NCI-H69 (cell line): ENCODE measurements at places on chromosomes 16 and 17.

- peak; percentile 39 for DNase-seq
Measured at GRCh38 chr17:74417178-74418045, 14.5 kb upstream of the GPRC5C start.

GRCh38 chr17:42288803-42289610, 709 bp downstream of the STAT5A start:
- DNase-seq: no peak

DNA sequence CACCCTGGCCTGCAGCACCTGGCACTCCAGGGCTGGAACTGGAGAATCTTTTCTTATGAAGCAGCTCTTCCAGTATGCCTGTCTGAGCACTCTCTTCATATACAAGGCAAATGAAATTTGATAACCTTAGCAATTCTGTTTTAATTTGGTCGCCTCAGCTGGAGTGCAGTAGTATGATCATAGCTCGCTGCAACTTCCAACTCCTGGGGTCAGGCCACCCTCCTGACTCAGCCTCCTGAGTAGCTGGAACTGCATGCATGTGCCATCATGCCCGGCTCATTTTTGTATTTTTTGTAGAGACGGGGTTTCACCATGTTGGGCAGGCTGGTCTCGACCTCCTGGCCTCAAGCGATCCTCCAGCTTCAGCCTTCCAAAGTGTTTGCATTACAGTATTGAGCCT, 140.8 kb upstream of the CHMP6 start:
- DNase-seq: peak; percentile 87

GRCh38 chr17:76657505-76658241, 14.1 kb upstream of the ST6GALNAC1 start:
- DNase-seq: peak; percentile 50

DNA sequence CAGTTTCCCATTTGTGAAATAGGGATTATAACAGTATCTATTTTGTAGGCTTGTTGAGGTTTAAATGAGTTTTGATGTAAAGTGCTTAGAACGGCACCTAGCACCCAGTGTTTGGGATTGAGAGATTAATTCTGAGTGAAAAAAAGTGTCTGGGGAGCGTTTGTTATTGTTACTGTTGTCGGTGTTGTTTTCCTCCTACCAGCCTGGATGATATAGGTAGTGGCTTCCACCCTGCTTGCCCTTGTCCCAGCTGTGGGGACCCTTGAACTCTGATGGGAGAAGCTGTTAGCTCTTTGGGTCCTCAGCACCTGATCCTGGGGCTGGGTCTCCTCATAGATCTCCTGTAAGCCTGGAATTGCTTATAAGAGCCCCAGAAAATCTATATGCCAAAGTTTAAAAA, 4.9 kb downstream of the FMNL1 start:
- DNase-seq: no peak

DNA sequence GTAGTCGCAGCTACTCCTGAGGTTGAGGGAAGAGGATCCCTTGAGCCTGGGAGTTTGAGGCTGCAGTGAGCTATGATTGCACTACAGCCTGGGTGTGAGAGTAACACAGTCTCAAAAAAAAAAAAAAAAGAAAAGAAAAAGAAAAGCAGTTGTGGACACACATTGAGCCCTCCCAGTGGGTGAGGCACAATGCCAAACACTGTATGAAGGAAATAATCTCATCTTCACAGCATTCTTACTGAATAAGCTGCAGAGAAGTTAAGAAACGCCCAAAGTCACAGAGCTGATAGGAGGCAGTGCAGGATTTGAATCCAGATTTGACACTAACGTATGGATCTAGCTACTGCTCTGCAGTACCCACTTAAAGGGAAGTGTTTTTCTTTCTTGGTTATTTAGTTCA, 5.9 kb upstream of the LYZL6 start:
- DNase-seq: no peak

DNA sequence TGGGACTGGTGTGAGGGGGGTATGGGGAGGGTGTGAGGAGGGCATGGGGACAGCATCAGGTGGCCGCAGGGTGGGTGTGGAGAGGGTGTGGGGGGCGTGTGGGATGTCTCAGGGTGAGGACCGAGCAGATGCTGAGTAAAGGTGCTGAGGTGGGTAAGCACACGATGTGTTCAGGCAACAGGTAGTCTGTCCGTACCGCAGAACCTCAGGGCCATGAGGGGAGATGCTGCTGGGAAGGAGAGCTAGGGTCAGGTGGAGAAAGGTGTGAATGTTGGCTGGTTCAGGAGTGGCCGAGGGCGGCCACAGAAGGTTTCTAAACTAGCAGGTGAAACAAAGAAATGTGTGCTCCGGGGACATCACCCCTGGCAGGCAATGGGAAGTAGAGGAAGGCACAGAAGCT, 80.0 kb upstream of the CDH5 start:
- DNase-seq: no peak

DNA sequence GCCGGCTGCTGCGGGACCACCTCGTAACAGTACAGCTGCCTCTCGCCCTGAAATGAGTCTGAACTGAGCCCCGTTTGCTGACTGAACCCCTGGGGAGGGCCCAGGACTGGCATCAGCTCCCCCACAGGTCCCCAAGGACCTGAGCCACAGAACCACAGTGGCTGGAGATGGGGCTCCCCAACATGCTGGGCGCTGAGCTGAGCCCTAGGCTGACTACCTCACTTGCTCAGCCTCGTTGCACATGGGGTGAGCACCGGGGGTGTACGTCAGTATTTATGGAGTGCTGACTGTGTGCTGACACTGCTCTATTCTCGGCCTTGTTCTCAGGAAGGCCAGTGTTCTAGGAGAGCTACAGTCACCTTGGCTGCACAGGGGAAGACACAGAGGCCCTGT, 6.6 kb upstream of the VASN start:
- DNase-seq: no peak

GRCh38 chr16:85389679-85390470, 223.2 kb upstream of the GSE1 start:
- no peak for DNase-seq

DNA sequence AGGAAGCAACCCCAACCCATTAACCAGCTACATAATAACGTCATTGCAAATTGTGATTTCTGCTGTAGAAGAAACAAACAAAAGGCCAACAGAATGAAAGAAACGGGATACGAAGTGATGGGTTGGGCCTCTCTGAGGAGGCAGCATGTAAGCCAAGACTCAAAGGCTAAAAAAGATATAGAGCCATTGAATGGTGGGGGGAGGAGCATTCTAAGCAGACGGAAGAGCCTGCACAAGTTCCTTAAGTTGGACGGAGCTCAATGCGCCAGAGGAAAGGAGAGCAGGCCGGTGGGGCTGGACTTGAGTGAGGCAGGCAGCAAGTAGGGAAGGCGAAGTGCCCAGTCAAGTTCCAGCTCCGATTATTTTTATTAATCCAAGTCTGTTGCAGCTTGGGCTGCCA, 160.3 kb downstream of the SHISA9 start:
- DNase-seq: no peak

- DNase-seq: no peak
Measured at GRCh38 chr17:50505591-50506130, 2.6 kb upstream of the MYCBPAP start.

DNA sequence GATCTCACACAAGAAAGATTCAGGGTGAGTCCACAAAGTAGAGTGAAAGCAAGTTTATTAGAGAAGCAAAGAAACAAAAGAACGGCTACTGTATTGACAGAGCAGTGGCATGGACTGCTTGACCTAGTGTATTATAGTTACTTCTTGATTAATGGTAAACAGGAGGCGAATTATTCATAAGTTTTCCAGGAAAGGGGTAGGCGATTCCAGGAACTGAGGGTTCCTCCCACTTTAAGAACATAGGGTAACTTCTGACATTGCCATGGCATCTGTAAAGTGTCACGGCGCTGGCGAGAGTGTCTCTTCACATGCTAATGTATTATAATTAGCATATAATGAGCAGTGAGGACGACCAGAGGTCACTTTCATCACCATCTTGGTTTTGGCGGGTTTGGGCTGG, 93.2 kb downstream of the CACNG3 start:
- no peak for DNase-seq

DNA sequence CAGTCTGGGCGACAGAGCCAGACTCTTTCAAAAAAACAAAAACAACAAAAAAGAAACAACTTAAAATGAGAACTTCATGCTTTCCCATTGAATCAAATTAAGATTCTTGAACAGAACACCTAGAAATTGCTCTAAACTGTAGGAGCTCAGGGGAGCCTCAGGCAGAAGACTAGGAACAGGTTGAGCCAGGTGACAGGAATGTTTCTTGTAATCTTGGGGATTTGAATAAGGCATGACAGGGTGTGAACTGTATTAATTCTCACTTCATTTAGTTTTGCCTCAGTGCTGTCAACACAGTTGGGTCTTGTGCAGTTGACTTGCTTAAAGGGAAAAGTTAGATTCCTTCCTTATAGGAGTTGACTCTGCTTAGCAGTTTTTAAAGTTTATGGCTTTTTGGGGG, 27.8 kb downstream of the SOCS7 start:
- DNase-seq: no peak

DNA sequence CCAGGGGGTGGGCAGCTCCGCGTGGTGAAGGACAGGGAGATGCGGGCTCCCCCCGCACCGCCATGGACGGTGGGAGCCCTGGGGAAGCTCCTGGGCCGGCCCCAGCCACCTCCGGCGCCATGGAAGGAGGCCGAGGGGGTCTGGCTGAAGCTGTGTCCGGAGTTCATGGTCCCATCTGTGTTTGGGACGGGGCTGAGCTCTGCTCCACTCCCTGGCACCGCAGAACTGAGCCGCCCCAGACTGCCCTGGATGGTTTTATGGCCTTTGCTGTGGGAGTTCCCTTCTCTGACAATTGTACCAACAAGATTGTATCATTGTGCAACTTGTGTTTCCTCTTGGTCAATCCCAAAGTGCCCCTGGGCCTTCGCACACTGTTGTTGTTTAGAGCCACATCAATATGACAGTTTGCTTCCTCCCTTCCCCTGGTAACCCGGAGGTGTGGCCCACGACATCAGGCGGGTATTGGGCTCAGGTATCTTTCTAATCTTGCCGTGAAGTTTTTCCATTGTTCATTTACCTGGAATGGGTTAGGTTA, 942 bp downstream of the KRT23 start:
- no peak for DNase-seq

DNA sequence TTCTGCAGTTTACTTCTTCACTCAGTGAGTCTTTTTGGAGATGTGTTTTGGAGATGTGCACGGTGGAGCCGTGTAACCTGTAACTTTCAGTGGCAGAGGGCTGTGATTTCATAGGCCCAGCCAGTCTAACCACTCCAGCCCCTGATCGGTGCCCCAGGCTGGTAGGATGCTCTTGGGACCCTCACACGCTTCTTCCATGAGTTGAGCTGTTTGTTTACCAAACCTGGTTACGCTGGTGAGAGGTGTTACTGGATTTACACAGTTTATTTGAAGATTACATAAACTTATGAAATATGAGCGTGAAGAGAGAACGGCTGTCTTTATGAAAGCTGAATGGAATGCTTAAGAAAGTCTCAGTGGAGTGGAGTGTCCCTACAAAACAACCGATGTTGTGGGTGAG, 96.7 kb downstream of the CMIP start:
- DNase-seq: no peak

GRCh38 chr16:80103463-80103862, 437.3 kb upstream of the DYNLRB2 start:
- DNase-seq: no peak

DNA sequence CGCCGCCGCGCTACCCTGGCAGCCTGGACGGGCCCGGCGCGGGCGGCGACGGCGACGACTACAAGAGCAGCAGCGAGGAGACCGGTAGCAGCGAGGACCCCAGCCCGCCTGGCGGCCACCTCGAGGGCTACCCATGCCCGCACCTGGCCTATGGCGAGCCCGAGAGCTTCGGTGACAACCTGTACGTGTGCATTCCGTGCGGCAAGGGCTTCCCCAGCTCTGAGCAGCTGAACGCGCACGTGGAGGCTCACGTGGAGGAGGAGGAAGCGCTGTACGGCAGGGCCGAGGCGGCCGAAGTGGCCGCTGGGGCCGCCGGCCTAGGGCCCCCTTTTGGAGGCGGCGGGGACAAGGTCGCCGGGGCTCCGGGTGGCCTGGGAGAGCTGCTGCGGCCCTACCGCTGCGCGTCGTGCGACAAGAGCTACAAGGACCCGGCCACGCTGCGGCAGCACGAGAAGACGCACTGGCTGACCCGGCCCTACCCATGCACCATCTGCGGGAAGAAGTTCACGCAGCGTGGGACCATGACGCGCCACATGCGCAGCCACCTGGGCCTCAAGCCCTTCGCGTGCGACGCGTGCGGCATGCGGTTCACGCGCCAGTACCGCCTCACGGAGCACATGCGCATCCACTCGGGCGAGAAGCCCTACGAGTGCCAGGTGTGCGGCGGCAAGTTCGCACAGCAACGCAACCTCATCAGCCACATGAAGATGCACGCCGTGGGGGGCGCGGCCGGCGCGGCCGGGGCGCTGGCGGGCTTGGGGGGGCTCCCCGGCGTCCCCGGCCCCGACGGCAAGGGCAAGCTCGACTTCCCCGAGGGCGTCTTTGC, 3.1 kb downstream of the HIC1 start:
- DNase-seq: no peak

- no peak for DNase-seq
Measured at GRCh38 chr17:74592087-74592990, at the start of gene CD300LD. Gene CD300LD, minus strand, starts transcription at chr17:74592283. Its CDS starts 81 bp downstream, at chr17:74592202.
